Epithelial cell of prostate (primary cell): ENCODE measurements at places on chromosomes 1 and 21.
A peak's percentile ranks its signal among the peaks of the same experiment; 100 is the strongest.

DNA sequence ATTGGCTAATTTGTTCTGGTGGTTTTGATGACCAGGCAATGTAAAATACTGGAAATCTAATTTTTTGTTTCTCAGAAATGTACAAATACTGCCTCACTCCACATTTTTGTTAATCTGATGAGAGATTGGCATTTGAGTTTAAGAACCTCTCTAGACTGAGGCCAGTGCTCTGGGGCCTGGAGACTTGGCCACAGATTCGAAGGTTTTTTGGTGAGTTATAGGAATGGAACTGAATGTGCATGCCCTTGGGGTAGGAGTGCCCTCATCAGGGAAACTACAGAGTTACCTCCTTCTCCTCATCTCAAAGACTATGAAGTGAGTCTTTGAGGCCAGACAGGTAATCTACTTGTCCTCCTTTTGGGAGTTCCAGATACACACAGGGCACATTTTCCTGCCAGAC is 347.9 kb downstream of the LTN1 start:
- DNase-seq, result no peak

DNA sequence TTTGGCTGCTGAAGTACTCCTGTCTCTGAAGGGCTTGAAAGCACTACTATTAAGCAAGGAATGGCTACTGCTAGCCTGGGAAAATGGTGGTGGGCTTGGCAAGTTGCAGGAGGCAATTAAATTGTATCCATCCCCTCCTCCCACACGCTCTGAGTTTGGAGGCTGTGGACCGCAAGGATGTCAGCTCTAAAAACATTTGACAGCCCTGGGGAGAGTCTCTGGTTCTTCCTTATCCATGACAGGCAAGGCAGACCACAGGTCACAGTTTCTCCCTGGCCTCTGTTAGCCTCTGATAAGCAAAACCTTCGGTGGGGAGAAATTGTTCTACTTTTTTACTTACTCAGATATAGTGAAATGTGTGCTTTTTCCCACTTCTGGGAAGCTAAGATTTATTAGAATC is 46.6 kb downstream of the S1PR1 start:
- no peak for DNase-seq

GRCh38 chr1:203695116-203695515 is 68.5 kb downstream of the ATP2B4 start:
- DNase-seq, result no peak

- no peak for DNase-seq
Measured at GRCh38 chr1:4696161-4696745, 41.8 kb downstream of the AJAP1 start.

GRCh38 chr1:100606438-100606837 is 68.5 kb downstream of the GPR88 start:
- DNase-seq, result no peak

DNA sequence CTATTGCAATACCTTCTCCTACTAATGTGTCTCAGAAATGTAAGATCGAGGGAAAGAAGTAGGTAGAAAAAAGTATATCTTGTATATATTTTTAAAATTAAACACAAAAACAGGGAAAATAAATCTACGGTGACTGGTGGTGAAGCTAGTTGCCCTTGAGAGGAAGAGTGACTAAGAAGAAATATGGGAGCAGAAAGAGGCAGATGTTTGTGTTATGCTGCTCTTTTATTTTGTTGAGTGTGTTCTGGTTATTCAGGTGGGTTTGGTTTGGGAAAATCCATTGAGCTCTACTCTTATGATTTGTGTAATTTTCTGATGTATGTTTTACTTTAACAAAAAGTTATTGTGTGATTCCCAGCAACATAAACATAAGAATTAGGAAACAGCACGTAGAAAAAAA is 444.9 kb upstream of the B3GALT2 start:
- DNase-seq, result no peak

GRCh38 chr1:238487931-238488330 is 597.2 kb upstream of the ZP4 start:
- no peak for DNase-seq

DNA sequence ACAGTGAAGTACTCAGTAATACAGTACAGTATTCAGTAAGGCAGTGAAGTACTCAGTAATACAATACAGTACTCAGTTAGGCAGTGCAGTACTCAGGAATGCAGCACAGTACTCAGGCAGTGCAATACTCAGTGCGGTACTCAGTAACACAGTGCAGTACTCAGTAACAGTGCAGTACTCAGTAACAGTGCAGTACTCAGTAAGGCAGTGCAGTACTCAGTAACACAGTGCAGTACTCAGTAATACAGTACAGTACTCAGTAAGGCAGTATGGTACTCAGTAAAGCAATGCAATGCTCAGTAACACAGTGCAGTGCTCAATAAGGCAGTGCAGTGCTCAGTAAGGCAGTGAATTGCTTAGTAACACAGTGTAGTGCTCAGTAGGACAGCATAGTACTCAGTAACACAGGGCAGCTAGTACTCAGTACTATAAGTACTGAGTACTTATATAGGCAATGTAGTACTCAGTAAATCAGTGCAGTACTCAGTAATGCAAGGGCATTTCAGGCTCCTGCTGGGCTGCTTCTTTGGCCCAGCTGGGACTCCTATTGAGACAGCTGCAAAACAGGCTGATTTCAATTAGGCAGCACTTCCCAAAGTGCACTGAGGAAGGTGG is 411.3 kb downstream of the DISC1 start:
- no peak for DNase-seq

DNA sequence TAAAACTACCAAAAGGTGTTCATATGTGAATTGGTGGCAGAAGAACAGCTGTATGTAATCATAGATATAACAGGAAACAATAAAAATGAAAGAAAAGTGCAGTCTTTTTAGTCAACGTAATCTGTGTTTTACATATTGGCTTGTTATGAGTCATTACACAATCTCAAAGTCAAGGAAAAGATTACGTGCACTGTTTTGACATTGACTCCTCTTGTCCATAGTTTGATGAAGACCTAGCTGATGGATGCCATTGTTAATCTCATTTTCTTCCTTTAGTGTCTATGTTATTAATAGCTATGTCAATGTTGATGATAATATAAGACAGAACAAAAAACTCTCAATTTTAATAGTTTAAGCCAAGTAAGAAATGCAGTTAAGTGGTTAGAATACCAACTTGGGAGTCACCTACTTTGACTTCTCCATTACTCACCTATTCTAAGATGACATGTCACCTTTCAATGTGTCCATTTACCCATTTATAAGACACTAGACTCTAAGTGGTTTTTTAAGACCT is 84.5 kb upstream of the SAMSN1 start:
- DNase-seq, result no peak

DNA sequence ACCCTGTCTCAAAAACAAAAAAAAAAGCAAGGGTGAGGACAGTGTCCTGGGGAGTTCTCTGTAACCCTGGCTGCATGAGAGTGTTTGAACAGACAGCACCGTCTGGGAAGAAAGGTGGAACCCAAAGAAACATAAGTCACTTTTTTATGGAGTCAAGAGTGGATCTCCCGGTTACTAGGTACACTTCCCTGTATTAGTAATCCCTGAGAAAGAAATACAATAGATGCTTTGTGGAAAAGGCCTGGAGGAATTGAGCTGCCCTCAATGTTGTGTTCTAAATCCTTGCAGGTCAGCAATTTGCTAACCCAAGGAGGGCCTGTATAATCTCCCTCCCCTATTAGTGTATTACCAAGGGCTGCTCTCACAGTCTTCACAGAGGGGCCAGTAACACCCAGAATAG is 16.6 kb downstream of the DEGS1 start:
- peak; percentile 51 for DNase-seq
